Fibroblast of skin of left biceps (primary cell): ENCODE measurements at places on chromosomes 16 and 17.

GRCh38 chr17:30336369-30337171 is 2.7 kb upstream of the TMIGD1 start:
- DNase-seq = no peak

DNA sequence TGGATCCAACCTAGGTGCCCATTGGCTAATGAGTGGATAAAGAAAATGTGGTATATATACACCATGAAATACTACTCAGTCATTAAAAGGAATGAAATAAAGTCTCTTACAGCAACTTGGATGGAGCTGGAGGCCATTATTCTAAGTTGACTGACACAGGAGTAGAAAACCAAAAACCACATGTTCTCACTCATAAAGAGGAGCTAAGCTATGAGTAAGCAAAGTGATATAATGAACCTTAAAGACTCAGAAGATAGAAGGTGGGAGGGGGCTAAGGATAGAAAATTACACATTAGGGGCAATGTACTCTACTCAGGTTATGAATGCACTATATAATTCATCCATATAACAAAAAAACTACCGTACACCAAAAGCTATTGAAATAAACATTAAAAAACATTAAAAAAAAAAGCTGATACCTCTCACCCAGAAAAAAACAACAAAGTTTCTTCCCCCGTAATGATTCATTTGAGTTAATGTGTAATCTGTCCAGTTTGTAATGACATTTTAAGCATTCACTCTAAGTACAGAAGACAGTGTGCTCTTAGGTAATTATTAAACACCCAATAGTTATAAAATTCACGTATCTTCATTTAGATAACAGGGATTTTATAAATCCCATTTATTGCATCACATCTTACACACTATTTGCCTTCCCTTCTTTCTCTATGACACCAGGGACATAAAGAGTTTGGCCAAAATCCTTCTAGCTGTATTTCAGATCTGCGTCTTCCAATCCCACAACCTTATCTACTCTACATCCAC is 941.5 kb downstream of the CDH11 start:
- no peak for DNase-seq

DNA sequence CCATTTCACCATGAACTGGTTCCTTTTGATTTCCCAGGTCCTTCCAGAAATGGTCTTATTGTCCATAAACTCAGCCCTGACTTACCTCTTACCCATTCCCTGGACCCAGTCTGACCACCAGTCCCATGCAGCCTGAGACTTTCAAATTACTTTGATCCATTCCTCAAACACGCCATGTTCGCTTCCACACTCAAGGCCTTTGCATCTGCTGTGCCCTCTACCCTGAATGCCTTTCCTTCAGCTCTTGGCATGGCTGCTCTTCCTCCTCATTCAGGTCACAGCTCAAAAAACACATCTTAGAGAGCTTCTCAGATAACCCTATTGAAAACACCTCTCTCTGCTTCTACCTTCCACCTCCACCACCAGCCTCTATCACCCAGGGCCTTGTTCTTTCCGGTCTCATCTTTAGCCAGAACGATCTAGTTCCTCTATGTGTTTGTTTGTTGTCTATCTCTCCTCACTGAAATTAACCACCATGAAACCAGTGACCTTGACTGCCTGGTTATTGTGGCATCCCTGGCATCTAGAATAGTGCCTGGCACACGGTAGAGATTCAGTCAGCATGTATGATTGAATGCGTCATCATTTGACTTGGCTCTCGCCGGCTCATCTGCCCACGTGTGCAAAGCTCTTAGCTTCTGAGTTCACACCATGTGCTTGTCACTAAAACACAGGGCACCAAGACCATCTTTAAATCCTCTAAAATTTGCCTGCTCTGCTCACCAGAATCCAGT is 12.8 kb downstream of the CRYM start:
- no peak for DNase-seq

DNA sequence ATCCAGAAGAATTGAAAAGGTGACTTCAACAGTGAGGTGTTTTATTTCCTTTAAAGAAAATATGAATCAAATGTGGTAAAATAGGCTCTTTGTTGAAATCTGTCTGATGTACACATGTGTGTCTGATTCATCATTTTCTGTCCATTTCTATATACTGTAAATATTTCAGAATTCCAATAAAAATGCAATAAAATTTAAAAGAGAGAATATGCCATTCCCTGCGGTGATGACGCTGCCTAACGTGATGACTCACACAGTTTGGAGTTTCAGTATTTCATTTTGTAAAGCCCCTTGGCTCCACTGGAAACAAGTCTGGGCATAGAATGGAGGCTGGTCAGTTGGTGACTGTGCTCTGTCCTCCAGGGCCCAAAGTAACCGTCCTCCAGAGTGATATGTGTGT is 482.5 kb upstream of the CDH5 start:
- peak; percentile 33 for DNase-seq

DNA sequence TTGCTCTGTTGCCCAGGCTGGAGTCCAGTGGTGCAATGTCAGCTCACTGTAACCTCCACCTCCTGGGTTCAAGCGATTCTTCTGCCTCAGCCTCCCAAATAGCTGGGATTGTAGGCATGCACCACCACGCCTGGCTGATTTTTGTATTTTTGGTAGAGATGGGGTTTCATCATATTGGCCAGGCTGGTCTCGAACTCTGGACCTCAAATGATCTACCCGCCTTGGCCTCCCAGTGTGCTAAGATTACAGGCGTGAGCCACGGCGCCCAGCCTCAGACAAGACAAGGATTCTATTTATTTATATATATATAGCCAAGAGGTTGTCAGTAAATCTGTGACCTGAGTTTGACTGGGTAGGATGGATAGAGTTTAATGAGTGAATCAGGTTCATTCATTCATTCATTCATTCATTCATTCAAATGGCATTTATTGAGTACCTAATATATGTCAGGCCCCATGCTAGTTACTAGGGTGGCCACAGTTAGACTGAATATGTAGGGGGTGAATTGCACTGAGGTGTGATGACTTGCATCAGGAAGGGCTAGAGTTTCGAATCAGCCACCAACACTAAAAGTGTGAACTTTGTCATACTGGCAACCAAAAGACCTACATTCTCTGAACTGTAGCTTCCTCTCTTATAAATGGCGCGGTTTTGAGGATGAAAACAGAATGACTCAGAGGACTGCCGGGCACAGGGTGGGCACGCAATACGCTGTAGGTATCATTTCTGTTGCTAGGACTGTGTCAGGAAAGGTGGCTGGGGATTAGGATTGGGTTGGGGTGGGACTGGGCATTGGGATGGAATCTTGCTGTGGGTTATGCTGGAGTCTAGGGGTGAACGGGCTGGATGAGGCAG is 37.8 kb downstream of the ITGAE start:
- no peak for DNase-seq
